H9 (cell line): ENCODE measurements at places on chromosomes 4 and X. TPM values are rescaled to one million over a fixed set of nuclear protein-coding genes. Genes with fewer than 3 reads are reported as not detected.

GRCh38 chr4:98822144-98822543, 106.8 kb downstream of the EIF4E start:
- DNase-seq, result no peak
- H3K27me3 ChIP-seq, result no peaks in the 10 kb centered on the region
- H3K36me3 ChIP-seq, result no peaks in the 10 kb centered on the region
- H3K27ac ChIP-seq, result no peak overlapping the region
- H3K4me1 ChIP-seq, result no peaks in the 10 kb centered on the region

DNA sequence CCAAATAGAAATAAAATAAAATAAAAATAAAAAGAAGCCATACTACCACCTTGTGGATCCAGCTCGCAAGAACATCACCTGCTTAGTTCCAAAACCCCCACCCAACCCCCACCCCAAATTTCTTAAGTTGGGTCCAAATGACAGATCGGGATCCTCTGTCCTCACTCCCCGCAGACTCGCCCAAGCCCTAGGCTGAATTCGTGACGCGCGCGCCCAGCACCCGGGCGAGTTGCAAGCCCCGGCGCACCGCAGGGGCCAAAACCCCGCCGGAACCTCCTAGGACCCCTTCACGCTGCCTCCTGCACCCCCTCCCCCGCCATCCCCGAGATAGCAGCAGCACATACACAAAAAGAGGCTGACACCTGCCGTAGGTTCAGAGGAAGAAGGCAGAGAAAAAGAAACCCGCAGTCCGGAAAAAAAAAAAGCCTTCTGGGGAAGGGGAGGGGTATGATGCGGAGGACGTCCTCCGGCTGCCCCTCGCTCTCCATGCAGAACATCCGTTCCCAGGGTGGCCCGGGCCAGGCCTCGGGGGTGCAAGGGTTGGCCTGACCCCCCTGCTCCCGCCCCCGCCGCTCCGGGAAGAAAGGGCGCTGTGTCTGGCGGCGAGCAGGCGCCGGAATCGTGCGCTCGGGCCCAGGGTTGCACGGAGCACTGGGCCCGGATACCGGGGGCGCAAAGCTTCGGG, 2.6 kb downstream of the NLGN4X start:
- peak; percentile 41 for DNase-seq
- peaks cover 2% of the 10 kb centered on the region; the same call in 1 of the 2 replicates for H3K36me3 ChIP-seq
- H3K27ac ChIP-seq, result no peak overlapping the region

DNA sequence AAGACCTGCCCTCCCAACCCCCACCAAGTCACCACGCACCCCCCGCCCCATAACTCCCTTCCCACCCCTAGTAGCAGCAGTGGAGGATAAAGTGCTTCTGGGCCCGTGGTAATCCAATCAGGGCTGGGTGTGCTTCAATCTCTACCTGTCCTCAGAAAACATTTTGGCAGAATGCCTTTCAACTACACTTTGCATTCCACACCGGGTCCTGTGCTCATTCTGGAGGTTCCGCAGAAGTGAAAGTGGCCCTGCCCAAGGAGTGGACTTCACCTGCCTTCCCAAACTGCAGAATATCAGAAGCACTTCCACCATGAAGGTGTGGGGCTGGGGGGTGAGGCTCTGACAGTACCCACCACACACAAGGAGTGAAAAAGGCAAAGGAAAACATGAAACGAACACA, 322.3 kb downstream of the DHX15 start:
- DNase-seq, result no peak
- no peak overlapping the region for H3K4me3 ChIP-seq
- H3K36me3 ChIP-seq, result no peaks in the 10 kb centered on the region
- H3K27me3 ChIP-seq, result no peaks in the 10 kb centered on the region
- no peak overlapping the region for H3K27ac ChIP-seq

Gene MAGEA8
- total RNA-seq, result not detected in 2 replicates

GRCh38 chr4:95596676-95597075, 47.9 kb upstream of the UNC5C start:
- H3K4me3 ChIP-seq, result no peak overlapping the region
- H3K36me3 ChIP-seq, result no peaks in the 10 kb centered on the region
- no peaks in the 10 kb centered on the region for H3K4me1 ChIP-seq
- no peak overlapping the region for H3K27ac ChIP-seq
- no peaks in the 10 kb centered on the region for H3K27me3 ChIP-seq
- no peak for DNase-seq

Gene BTK
- total RNA-seq, result 0.09 and 0.35 TPM in 2 replicates

DNA sequence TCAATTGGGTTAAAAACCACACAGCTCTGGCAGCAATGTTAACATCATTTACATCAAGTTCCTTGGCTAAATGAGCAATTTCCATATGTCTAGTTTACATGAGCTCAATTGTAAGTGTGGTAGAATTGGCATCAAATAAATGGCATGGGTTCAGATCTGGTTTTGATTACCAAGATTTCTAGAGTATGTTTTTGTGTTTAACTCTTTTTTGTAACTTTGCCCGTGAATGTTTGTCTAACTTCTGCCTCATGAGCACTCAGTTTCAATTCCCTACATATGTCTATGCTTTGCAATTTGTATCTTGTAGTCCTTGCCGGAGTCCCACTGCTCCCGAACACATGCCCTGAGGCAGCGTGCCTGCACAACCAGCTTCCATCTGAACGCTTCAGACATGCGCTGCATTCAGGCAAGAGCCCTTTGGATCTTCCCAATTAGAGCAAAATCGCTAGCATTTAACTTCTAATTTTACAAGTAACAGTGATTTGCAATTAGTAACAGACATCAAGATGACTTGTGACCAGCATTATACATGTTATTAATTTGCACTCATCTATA, 644.4 kb downstream of the TRIML1 start:
- DNase-seq, result no peak
- no peaks in the 10 kb centered on the region for H3K36me3 ChIP-seq
- H3K27ac ChIP-seq, result no peak overlapping the region
- H3K27me3 ChIP-seq, result no peaks in the 10 kb centered on the region
- no peak overlapping the region for H3K4me3 ChIP-seq

DNA sequence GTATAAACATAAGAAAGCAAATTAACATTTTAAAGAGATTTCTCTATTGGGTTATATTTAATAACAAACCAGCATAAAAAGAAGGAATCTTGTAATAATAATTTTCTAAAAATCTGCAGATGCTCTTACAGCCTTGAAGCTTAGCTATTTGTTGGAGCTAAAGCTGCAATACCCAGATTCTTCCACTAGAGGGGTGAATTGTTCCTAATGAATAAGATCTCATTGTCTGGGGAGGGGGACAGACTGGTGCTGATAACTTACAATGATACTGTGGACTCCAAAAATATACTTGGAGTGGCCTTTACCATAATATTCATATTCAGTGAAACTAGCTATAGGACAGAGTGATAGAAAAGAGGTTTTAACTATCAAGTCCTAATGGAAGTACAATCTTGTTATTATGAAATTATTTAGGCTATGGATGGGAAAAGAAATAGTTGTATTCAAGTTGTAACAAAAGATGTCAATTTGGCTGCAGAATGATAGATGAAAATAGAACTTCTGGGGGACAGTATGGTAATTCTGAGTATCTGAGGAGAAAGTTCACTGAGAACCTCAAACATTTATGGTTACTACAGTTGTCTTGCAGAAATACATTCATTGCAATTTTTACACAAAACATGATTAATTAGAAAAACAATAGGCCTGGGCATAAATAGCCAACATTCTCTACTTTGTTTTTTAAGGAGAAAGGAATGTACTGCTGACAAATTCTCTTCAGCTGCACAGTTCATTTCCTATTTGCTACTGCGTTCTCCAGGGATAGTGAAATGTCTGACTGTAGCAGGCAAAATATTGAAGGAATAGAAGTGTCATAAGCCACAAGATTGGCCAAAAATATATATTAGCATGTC, 443.3 kb downstream of the GBA3 start:
- H3K4me3 ChIP-seq, result no peak overlapping the region
- H3K4me1 ChIP-seq, result no peaks in the 10 kb centered on the region; the same call in 1 of the 2 replicates
- H3K27ac ChIP-seq, result no peak overlapping the region
- H3K36me3 ChIP-seq, result no peaks in the 10 kb centered on the region
- DNase-seq, result no peak

DNA sequence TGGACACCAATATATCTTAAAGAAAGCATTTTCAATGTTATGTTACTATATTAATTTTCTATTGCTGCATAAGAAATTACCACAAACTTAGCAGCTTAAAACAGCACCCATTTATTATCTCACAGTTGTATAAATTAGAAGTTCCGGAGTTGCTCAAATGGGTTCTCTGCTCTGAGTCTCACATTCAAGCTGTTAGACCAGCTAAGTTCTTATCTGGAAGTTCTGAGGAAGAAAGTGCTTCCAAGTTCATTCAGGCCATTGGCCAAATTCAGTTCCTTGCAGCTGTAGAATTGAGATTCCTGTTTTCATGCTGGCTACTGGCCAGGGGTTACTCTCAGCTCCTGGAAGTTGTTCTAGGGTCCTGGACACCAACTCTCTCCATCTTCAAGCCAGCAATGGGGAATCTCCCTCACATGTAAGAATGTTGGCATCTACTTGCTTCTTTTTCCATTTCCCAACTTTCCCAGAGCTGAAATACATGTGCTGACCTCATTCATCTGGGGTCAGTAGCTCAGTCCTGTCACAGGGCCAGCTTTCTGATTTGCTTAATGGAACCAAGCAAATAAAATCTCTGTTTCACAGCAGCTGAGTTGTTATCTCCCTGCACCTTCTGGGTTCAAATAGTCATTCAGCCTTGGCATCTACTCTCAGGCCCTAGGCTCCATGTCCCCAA, 99.6 kb upstream of the INTU start:
- H3K4me3 ChIP-seq, result no peak overlapping the region
- H3K36me3 ChIP-seq, result no peaks in the 10 kb centered on the region
- no peak overlapping the region for H3K27ac ChIP-seq
- no peaks in the 10 kb centered on the region for H3K27me3 ChIP-seq

Gene LRRC66
- total RNA-seq, result 0.09 TPM in 1 of 2 replicates, not detected in the other

Gene SMARCA1
- total RNA-seq, result 101 and 105 TPM in 2 replicates

DNA sequence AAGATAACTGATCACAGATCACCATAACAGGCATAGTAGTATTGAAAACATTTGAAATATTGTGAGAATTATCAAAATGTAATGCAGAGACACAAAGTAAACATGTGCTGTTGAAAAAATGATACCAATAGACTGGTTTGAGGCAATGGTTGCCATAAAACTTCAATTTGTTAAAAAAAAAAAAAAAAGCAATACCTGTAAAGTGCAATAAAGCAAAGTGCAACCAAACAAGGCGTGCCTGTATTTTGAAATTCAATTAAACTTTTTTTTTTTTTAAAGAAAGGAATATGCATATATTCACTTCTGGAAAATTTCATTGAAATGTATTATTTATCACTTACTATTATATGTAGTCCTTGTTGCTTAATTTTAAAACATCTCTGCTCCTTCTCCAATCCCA, 27.7 kb downstream of the TMEM154 start:
- H3K27me3 ChIP-seq, result no peaks in the 10 kb centered on the region
- no peaks in the 10 kb centered on the region; the same call in 1 of the 2 replicates for H3K4me1 ChIP-seq
- H3K4me3 ChIP-seq, result no peak overlapping the region
- no peak overlapping the region for H3K27ac ChIP-seq
- peaks cover 10% of the 10 kb centered on the region for H3K36me3 ChIP-seq

Gene ZFP42
- 191 and 193 TPM in 2 replicates for total RNA-seq

DNA sequence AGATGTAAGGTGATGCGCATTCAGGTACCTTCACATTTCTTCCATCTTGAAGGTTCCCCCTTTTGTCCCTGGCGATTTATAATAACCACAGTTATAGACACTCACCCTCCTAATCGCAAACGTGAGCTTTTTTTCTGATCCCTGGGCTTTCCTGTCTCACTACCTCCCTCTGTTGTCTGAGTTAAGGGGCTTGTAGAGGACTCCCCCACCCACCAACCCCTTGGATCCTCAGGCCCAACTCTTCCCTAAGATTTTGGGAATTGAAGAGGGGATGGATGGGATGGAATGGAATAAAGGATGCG, 1.4 kb downstream of the CNKSR2 start:
- no peaks in the 10 kb centered on the region; the same call in 2 of the 3 replicates for H3K36me3 ChIP-seq
- H3K4me1 ChIP-seq, result no peaks in the 10 kb centered on the region
- no peak for DNase-seq
- no peak overlapping the region for H3K27ac ChIP-seq

Gene FAT4
- 6.0 and 6.9 TPM in 2 replicates for total RNA-seq

DNA sequence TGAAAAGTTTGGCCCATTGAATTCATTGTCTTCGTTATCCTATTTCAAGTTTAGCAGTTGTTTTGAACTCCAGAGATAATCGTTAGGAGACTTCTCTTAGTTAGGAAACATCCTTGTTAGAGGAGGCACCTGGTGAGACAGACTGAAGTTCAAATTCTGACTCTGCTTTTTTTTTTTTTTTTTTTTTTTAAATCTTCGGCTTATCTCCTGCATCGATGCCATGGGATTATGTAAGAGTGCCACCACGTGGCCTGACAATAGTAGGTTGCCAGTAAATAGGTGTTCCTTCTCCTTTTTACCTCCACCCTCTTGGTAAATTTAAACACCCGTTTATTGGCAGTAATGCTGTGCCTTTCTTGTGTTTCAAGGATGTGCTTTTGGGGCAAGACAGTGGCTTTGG, 149.3 kb downstream of the SOWAHB start:
- no peaks in the 10 kb centered on the region for H3K27me3 ChIP-seq
- no peak overlapping the region for H3K4me3 ChIP-seq
- H3K4me1 ChIP-seq, result no peaks in the 10 kb centered on the region
- peaks cover 46% of the 10 kb centered on the region for H3K36me3 ChIP-seq

Gene MTMR8
- 5.2 and 5.9 TPM in 2 replicates for total RNA-seq

- no peak overlapping the region for H3K27ac ChIP-seq
- no peaks in the 10 kb centered on the region for H3K27me3 ChIP-seq
- no peak overlapping the region for H3K4me3 ChIP-seq
- no peaks in the 10 kb centered on the region for H3K36me3 ChIP-seq
Observed at GRCh38 chr4:47145630-47146029, 114.3 kb downstream of the GABRB1 start.

DNA sequence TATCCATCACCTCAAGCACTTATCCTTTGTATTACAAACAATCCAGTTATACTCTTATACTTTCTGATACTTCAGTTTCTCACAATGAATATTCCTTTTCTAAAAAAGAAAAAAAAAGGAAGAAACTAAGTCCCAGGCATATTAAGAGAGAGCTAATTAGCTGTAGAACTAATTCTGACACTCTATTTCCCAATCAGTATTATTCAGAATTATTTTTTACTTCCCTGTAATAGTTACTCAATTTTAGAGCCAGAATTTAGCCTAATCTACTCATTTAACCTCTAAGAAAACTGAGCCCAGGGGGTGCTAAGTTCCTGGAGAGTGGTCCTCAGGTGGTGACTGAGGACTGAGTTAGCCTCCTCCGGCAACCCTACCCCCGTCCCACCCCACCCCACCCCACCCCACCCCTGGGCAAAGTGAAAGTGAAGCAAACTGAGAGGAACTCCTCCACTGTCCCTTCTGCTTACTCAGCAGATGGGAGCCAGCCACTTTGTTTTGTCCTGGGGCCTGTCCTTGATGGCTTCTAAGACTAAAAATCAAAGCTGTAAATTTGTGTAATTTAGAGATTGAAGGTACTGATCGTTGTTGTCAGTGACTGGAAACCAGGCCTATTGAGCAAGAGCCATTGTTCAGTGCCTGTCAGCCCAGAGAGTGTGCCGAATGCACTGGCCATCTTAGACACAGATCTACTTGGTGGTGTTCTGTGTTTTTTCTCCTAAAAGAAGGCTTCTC, 162.1 kb downstream of the CBR4 start:
- peak overlapping the region; percentile 39; the same call in 1 of the 3 replicates for H3K4me3 ChIP-seq
- H3K36me3 ChIP-seq, result no peaks in the 10 kb centered on the region
- DNase-seq, result no peak
